ENCODE measurements at places on chromosomes 16 and 17. TPM values are rescaled to one million over a fixed set of nuclear protein-coding genes. Genes with fewer than 3 reads are reported as not detected.

Gene CIITA
- 0.13 TPM for total RNA-seq

Gene FBXO39
- total RNA-seq = not detected

Gene LRRC36
- 24.1 TPM for total RNA-seq

Gene GPRC5B
- total RNA-seq = 140 TPM

Gene KAT2A
- 22.8 TPM for total RNA-seq

Gene CCT6B
- 3.9 TPM for total RNA-seq

Gene RUNDC3A
- 0.82 TPM for total RNA-seq

Gene OGFOD3
- total RNA-seq = 15.7 TPM

Gene GCGR
- not detected for total RNA-seq

Gene KRTAP4-4
- total RNA-seq = not detected

Gene TEX14
- total RNA-seq = 0.21 TPM

Gene MPO
- total RNA-seq = not detected

Gene TBC1D3B
- total RNA-seq = 8.9 TPM

Gene MON1B
- 35.6 TPM for total RNA-seq

Gene PRSS33
- total RNA-seq = not detected

Gene JPH3
- 19.1 TPM for total RNA-seq

Gene CCDC78
- 0.85 TPM for total RNA-seq

Gene HIC1
- 0.72 TPM for total RNA-seq

Gene CTRL
- 0.56 TPM for total RNA-seq

Gene MEIOC
- not detected for total RNA-seq

Gene PMP22
- total RNA-seq = 314 TPM

Gene EVPLL
- total RNA-seq = not detected

Gene C17orf50
- total RNA-seq = 0.90 TPM

Gene TSPAN10
- total RNA-seq = 2.5 TPM

Gene SLC47A2
- not detected for total RNA-seq

Gene TMEM98
- 84.2 TPM for total RNA-seq

Gene MT4
- total RNA-seq = not detected

Gene SOCS1
- total RNA-seq = 7.4 TPM

Gene EME1
- total RNA-seq = 6.1 TPM

Gene OR3A3
- total RNA-seq = not detected

Gene NLRC3
- 3.2 TPM for total RNA-seq

Gene FLYWCH2
- 24.9 TPM for total RNA-seq

Gene CEP131
- 21.1 TPM for total RNA-seq

Gene KRT32
- not detected for total RNA-seq
